ENCODE measurements at places on chromosomes 5 and 9. TPM values are rescaled to one million over a fixed set of nuclear protein-coding genes. Genes with fewer than 3 reads are reported as not detected.

GRCh38 chr5:118723021-118723338 lies 265.4 kb downstream of the DTWD2 start:
- DNase-seq = no peak

DNA sequence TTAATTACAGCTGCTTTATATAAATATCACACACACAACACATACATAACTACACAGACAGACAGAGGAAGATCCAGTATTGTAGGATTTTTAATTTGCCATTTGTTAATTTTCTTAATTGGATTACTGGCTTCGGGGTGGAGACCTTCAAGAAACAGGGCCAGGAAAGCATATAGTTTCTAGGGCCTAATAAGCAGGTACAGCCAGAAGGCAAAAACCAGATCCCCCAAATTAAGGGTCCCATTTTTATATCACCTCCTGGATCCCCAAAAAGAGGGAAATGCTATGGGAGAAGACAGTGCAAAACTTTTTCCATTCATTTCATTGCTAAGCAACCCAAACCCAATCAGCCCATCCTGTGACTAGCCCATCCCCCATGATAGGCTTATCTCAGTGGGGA lies 373.3 kb upstream of the FAM174A start:
- no peak for DNase-seq

The ANKRD20A1 gene
- not detected for total RNA-seq

DNA sequence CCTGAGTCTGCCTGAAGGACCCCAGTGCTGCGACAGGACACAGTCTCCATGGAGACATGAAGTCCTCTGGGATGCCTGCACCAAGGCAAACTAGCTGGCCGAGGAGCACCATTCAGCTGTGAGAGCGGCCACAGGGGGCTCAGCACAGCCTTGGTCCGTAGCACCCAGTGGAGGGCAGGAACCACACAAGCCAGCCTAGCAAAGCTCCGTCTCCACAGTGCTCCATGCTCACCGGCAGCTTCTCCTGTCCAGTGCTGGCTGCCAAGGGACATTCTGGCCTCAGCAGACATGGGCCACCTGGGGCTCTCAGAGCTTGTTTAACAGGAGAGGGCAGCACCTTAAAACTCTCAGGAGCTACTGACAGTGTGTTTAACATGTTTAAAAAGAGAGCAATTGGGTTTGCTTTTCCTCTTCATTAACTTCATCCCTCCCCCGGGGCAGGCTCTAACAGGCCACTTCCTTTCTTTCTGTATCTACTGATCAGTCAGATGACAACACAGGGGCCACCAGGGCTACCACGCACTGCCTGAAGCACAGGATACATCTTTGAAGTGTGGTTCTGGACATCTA lies 57.0 kb downstream of the SECISBP2 start:
- DNase-seq = peak; percentile 16

DNA sequence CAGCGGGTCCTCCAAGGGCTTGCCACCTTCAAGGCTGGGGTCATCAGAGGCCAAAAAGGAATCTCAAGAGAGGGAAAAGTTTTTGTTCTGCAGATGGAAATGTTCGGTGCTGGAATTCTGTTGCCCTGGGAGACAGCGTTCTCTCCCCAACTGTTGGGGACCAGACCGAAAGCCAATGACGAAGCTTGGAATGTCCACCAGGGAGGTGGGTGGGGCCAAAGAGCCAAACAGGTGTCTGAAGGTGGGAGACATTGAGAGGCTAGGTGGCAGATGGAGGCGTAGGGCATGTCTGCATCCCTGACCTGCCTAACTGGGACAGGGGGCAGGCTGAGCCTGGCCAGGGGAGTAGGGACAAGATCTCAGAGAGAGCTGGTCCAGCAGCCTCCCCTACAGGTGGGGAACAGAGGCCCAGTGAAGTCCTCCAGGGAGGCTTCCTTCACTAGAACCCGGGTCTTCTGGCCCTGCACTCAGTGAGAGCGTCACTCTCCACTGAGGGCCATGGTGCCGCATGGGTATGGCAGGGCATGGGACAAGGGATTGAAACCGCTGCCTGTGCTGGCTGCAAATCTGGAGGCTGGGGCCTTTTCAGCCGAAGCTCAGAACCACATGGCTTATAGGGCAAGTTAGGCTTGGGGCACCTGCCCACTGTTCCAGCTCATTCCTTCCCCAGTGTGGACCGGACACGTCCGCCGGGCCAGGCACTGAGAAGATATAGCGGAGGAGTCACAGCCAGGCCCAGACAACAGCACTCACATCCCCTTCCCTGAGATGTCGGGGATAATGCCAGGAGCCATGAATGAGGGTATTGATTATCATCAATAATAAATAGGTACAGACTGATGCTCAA lies 5.0 kb upstream of the FAM78A start:
- no peak for DNase-seq

DNA sequence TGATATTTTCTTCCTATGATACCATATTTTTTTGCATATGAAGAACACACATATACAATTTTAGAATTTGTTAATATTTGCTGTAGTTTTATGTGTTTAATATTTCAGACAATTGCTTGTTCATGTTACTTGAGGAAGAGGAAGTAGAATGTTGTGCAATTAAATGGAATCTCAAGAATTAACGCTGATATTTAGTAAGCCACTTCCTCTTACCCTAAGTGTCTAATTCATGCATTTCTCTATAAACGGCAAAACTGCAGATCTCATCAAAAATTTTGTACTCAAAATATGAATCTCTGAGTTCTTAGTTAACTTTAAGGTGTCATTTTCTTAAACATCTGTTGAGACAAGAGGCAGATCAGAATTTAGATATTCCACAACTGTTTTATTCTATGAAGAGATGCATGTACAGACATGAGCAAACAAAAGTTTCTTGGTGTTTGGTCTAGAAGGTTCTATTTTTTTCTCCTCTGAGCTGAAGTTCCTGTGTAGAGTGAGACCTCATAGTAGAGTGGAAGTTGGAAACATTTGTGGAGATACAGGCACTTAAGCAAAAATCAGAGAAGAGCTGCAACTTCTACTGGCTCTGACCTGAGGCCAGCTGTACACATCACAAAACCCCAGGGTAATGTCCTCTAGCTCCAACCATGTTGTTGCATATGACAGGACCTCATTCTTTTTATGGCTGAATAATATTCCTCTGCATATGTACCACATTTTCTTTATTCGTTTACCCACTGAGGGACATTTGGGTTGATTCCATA lies 16.6 kb upstream of the TGFBI start:
- peak; percentile 71 for DNase-seq

GRCh38 chr5:31148959-31149475 lies 44.5 kb upstream of the CDH6 start:
- no peak for DNase-seq

GRCh38 chr5:121027636-121028035 lies 563.5 kb downstream of the PRR16 start:
- no peak for DNase-seq

- DNase-seq = peak; percentile 27
These were observed 21.2 kb downstream of the RASEF start for GRCh38 chr9:83041771-83042170.

DNA sequence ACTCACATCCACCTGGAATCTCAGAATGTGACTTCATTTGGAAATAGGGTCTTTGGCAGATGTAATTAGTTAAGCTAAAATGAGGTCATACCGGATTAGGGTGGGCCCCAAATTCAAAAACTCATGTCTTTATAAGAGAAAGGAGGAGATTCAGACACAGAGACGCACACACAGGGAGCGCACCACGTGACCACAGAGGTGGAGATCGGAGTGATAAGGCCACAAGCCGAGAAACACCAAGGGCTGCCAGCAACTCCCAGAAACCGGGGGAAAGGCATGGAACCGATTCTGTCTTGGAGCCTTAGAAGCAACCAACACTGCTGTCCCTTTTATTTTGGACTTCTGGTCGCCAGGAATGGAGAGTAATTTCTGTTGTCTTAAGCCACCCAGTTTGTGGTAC lies 31.8 kb upstream of the LMX1B start:
- DNase-seq = no peak

GRCh38 chr9:70218767-70219166 lies 40.0 kb upstream of the SMC5 start:
- no peak for DNase-seq

DNA sequence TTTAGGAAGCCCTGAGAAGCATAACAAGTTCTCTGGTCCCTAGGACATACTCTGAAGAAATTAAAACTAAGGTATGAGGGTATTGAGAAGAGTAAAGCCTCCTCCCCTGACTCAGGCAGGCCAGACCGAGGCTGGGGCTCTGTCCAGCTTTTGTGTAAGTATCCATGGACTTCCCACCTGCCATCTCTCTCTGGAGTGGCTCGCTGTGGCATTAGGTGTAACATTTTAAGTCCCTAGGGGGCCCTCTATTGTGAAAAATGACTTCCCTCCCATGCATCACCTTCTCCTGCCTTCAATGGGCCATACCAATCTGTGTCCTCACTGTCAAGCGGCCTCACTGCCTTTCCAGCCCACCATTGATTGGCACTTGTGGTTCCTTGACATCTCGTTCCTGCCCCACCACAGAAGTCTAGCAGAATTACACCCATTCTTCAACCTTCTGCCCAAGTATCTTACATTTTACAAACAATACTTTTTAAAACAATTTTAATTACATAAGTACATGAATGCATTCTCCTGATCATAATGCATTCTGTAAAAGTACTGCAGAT lies 205.5 kb downstream of the SLIT3 start:
- DNase-seq = peak; percentile 9

- DNase-seq = peak; percentile 26
These were observed 52.7 kb upstream of the TJP2 start for GRCh38 chr9:69121155-69122081.

GRCh38 chr9:103902263-103902662 lies 191.8 kb upstream of the SMC2 start:
- no peak for DNase-seq

DNA sequence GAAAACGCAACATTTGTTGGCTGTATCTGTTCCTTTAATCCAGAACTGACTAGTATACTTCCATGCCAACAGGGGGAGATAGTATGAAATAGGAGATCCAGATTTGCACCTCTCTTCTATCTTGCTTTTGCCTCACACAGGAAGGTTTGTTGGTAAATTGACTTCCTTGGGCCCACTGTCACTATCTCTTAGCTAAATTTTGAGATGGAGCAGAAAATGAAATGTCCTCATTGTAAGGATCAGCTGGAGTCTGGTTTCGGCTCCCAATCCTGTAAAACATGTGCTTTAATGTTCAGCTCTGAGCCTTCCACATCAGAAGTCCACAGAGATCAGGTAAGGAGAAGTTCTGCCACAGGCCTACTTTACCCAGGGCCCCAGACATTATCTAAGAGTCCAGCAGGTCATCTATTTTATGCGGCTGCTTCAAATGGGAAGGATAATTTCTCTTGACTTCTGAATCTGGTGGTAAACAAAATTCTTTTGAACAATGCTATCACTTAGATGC lies 176.8 kb downstream of the FER start:
- DNase-seq = peak; percentile 17

The LVRN gene
- total RNA-seq = not detected
